COR-L47 (cell line): ENCODE measurements at places on chromosomes 6 and 20.

- no peak for DNase-seq
Observed at GRCh38 chr20:20009784-20010253, 7.3 kb upstream of the NAA20 start.

- peak; percentile 7 for DNase-seq
Observed at GRCh38 chr6:53410508-53411258, 61.9 kb upstream of the ELOVL5 start.

GRCh38 chr6:114735025-114735735 lies 392.4 kb upstream of the HS3ST5 start:
- DNase-seq = no peak

DNA sequence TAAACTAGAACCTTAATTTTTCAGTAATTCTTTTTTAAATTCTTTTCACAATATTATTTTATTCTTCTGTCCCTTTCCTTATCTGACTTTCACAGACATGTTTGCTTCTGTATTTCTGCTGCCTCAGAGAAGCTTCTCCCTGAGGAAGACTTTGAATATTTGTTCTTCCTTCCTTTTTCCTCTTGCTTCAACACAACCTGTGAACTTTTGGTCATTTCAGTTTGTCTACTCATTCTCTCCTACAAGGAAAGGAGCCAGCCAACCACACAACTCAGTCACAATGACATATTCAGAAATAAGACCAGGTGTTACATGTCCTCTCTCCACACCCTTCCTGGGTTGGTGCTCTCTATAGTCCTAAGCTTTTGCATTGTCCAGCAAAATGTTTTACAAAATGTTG lies 310.4 kb downstream of the TFAP2B start:
- DNase-seq = no peak

- DNase-seq = no peak
Observed at GRCh38 chr6:166027761-166028160, 139.9 kb downstream of the TBXT start.

- DNase-seq = no peak
Observed at GRCh38 chr6:783966-784735, 91.2 kb upstream of the EXOC2 start.

GRCh38 chr6:80174900-80175572 lies 68.6 kb downstream of the BCKDHB start:
- no peak for DNase-seq
